ENCODE measurements at places on chromosomes 12 and 14. TPM values are rescaled to one million over a fixed set of nuclear protein-coding genes. Genes with fewer than 3 reads are reported as not detected.

DNA sequence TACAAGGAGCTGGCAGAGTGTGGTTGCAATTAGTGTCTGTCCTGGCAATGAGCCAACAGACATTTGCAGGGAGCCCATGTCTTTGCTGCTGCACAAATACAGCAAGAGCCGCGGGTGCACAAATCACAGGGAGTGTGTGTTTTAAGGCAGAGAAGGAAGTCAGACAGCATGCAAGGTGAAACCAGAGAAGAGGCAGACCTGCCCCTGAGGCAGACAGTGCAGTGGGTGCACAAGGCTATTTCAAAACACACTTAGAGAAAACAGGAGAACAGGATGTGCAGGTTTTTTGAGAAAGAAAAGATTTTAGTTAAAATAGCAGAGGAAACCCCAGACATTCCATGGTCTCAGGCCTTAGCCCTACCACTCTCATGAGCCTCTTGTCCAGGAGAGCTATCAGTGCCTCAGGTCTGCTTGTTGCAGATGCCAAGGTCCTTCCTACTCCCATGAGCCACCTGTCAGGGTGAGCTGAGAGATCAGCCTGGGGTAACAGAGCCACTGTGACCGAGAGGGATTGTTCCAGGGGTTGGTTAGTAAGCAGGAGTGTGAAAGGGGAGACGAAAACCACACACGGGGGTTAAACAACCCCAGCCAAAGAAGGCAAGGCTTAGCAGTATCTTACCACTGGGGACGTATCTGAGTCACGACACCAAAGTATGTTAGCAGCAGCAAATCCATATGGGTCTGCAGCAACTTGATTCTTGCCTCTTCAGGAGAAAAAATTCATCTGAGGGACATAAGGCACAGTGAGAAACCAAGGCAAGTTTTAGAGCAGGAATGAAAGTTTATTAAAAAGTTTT is 78.1 kb downstream of the C14orf132 start:
- no peak for DNase-seq

DNA sequence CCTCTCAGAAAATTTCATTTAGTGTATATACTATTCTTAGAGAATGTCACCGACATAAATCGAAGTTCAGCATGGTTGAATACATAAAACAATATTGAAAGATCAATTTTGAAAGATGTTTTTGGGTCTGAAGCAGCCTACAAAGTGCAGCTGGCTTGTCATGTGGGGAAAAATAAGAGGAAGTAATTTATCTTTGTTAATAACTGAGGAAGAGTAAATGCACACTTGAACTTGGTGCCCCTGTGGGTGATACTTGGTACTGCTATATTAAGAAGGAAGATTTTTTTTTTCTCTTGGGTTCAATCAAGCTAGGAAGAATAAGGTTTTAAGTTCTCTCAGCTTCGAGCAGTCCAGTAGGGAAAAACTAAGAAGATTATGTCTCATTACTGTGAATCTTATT is 661.3 kb downstream of the RPL10L start:
- no peak for DNase-seq

- no peak for DNase-seq
These were observed 11.7 kb downstream of the TTC7B start for GRCh38 chr14:90804292-90805083.

- DNase-seq = no peak
These were observed 411.8 kb upstream of the MIS18BP1 start for GRCh38 chr14:45664668-45665356.

DNA sequence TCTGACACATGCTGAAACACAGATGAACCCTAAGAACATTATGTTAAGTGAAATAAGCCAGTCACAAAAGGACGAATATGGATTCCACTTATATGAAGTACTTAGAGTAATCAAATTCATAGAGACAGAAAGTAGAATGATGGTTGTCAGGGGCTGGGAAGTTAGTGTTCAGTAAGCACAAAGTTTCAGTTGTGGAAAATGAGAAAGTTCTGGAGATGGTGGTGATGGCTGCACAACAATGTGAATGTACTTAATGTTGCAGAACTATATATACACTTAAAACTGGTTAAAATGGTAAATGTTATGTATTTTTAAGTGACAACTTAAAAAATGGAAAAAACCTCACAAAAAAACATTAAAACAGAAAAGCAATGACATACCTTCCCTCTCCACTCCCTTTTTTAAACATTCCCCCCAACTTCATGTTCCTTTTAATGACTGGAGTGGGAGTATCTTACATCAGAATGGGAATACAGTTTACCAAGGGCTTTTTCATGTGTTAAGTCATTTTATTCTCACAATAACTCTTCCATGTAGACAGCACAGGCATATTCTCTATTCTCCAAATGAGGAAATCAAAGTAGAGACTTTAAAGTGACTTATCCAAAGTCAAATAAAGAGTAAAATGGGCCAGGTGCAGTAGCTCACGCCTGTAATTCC is 24.0 kb downstream of the BTBD7 start:
- DNase-seq = no peak

DNA sequence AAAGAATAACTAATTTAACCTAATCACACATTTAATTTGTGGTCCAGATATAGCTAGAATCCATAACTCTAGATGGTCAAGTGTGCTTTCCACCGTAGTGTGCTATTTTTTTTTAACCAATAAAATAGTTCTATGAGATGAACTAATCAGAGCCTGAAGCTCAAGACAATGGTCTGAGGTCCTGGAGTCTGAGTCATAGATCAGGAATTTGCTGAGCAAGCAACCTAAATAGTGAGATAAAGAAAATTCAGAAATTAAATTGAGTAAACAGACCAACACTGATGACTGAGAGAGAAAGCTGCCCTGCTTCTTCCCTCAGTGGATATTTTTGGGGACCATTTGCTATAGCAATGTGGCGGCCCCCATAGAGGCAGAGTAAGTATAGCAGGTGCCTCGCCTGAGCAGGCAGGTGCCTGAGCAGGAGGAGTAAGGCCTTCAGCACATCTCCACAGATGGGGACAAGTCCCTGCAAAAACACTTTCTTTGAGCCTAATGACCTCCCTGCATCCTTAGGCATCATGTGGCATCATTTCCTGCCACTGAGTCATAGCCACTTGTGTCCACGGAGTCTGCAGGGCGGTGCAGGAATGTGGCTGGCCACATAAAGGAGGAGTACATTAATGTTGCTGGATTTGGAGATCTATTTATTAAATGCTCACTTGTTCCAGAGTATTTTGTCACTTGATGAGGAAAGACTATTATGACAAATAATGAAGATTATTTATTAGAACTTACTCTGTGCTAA is 13.9 kb upstream of the CLEC4E start:
- DNase-seq = no peak

GRCh38 chr12:88895634-88896033 is 315.4 kb upstream of the KITLG start:
- DNase-seq = no peak

DNA sequence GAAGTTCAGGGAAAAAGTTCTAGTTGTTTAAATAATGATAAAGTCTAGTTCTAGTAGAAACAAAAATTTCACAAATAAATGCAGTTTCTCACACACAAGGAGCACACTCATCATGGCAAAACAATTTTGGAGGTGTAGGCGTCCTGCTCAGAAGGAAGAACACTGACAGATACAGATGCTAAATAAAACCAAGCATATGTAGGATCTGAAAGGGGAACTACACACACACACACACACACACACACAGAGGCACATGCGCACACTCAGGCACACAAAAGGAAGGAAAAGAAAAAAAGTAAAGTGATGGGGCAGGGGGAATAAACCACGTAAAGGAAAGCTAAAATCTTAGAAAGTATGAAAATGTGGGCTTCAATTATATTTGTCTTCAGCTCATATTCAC is 117.7 kb downstream of the SOX5 start:
- no peak for DNase-seq

- no peak for DNase-seq
These were observed 282.8 kb downstream of the EGLN3 start for GRCh38 chr14:33668066-33668465.

GRCh38 chr12:67832155-67832554 is 157.1 kb upstream of the IFNG-AS1 start:
- DNase-seq = no peak

DNA sequence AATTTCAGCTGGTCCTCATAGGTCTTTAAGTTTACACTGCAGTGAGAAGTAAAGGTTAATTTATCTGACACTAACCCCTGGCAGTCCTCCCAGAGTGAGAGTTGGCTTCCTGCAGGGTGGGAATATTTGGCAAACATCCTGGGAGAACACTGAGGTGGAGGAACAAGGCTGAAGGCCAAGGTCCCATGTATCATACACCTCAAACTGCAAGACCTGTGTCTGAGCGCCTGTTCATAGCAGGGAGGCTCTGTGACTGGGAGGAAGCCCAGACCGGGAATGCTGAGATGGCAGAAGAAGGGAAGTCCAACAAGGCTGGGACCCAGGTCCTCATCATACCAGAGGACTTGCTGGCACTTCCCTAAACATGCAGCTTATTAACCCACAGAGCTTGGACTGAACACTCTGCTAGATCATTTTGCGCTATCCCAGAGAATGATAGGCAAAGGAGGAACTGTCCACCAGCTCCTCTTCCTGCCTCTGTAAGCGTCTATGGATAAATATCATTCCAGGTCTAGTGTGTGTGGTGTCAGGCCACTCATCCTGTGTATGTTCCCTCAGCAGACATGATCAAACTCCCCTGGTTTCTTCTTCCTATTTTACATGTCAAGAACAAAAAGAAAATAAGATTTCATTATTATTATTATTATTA is 199.6 kb upstream of the CNOT2 start:
- DNase-seq = no peak

- DNase-seq = no peak
These were observed 31.7 kb upstream of the TDRD9 start for GRCh38 chr14:103896578-103896977.

DNA sequence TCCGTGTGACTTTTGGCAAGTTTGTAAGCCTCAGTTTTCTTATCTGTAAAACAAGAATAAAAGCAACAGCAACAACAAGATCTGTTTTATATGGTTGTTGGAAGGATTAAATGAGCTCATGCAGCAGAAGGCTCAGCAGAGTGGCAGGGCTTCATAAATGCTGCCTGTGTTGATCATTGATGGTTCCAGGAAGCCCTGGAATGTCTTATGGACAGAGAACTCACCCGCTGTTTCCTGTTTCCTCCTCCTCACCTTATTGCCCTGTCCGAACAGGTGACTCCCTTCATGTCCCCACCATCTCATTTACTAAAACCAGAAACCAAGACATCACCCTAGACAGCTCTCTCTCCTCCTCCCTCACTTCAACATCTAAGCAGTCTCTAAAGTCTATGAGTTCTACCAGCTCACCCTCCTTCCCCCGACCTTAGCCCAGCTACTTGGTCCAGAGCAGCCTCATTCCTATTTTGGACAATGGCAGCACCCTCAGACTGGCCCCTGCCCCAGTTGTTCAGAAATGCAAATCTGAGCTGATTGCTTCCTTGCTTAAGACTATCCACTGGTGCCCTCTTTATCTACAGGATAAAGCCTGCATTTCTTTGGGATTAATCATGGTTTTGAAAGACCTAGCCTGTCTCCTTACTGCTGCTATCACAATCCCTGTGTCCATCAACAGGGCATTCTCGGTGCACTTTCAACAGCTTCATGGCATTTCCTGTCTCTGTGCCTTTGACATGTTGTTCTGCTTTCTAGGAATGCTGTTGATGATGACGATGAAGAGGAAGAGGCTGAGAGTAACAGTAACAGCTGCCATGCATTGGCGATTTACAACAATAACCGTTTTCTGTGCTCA is 21.4 kb upstream of the GSG1 start:
- DNase-seq = no peak

- no peak for DNase-seq
These were observed 107.4 kb downstream of the GRIP1 start for GRCh38 chr12:66571361-66571915.

GRCh38 chr12:77608271-77608824 is 222.3 kb upstream of the NAV3 start:
- no peak for DNase-seq

GRCh38 chr12:110677206-110677911 is 11.6 kb downstream of the HVCN1 start:
- DNase-seq = peak; percentile 47

DNA sequence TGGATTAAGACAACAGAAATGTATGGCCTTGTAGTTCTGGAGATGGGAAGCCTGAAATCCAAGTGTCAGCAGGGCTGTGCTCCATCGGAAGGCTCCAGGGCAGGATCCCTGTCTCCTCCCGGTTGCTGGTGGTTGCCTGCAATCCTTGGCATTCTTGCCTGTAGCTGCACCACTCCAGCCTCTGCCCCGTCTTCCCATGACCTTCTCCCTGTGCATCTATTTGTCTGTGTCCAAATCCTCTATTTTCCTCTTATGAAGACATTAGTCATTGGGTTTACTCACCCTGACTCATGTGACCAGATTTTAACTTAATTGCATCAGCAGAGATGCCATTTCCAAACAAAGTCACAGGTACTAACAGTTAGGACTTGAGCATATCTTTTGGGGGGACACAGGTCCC is 15.1 kb downstream of the TUNAR start:
- DNase-seq = no peak

DNA sequence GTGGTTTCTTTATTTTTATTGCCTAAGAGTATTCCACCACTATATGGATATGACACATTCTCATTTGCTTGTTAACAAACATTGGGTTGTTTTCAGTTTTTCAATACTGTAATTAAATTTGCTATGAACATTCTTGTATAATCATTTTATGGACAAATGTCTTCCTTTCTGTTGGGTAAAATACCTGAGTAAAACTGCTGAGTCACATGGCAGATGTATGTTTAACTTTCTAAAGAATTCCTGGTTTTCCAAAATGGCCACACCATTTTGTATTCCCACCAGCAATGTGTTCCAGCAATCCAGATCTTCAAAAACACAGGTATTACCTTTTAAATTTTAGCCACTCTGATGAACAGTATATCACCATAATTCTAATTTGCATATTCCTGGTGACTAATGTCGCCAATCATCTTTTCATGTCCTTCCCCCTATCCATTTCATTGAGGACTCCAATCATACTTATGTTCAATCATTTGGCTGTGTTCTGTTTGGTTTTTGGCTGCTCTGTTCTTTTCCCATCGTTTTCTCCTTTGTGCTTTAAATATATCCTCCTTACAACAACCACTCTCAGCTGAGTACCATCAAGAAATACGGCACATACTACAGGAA is 36.0 kb downstream of the CDK17 start:
- no peak for DNase-seq

GRCh38 chr14:76647697-76648298 is 113.5 kb upstream of the VASH1 start:
- DNase-seq = peak; percentile 48

- no peak for DNase-seq
These were observed 65.1 kb upstream of the GZMB start for GRCh38 chr14:24699052-24699451.

Gene RTL1
- total RNA-seq = not detected

Gene GALNT16
- total RNA-seq = 0.35 TPM

Gene RNASE12
- not detected for total RNA-seq

Gene DIO2
- not detected for total RNA-seq

Gene A2M
- total RNA-seq = 0.12 TPM

Gene ASB2
- total RNA-seq = 116 TPM

Gene KLRC2
- 23.4 TPM for total RNA-seq

Gene GPR137C
- total RNA-seq = 0.85 TPM

Gene CLEC1A
- total RNA-seq = not detected

Gene XRCC3
- 64.3 TPM for total RNA-seq

Gene LRRC43
- total RNA-seq = 0.67 TPM

Gene GPHN
- 22.5 TPM for total RNA-seq
